Stimulated activated CD8-positive, alpha-beta memory T cell treated with anti-CD3 and anti-CD28 coated beads, Interleukin-7, amount 100 ng/mL, for 1 hour (primary cell): ENCODE measurements at places on chromosomes 13 and 19.

GRCh38 chr13:40676007-40676406 is 9.6 kb upstream of the FOXO1 start:
- DNase-seq = no peak

- no peak for DNase-seq
These were observed at the start of gene CD22 for GRCh38 chr19:35328851-35329285. Gene CD22 (plus strand): TSS chr19:35329187. CDS start chr19:35332041, 2,854 bp downstream.

GRCh38 chr13:108609353-108609752 is 20.1 kb upstream of the MYO16 start:
- DNase-seq = no peak

DNA sequence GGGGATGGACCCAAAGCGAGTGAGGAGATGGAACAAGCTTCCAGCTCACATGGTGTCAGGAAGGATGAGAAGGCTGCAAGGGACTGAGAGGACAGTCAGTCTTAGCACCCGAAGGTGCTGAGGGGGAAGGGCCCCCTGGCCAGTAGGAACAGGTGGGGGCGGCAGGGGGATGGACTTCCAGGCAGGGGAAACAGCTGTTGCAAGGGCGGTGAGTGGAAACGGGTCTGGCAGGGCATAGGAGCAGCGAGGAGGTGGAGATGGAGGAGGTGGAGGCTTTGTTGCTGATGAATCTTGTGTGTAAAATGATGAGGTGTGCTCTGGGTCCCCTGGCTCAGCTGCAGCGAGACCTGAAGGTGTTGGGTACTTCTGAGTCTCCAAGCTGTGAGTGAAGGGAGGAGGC is 1.2 kb downstream of the MAP1S start:
- no peak for DNase-seq

- DNase-seq = no peak
These were observed 249.2 kb downstream of the ZNF536 start for GRCh38 chr19:30621326-30621920.

DNA sequence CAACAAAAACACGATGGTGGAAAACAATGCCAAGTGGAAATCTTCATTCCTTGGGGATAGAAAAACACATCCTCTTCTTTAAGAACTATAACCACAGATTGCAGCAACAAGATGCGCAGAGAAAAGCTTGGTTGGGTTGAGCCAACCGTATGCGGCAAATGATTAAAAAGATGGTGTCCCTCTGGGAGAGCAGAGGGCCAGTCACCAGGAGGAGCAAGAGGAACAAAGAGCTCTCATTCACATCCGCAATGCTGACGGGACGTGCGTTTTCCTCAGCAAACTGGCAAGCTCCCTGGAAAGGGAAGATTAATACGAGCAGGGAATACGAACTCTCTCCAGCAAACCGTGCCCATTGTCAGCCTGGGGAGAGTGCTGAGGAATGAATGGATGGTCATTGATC is 141.6 kb downstream of the KATNAL1 start:
- DNase-seq = no peak

DNA sequence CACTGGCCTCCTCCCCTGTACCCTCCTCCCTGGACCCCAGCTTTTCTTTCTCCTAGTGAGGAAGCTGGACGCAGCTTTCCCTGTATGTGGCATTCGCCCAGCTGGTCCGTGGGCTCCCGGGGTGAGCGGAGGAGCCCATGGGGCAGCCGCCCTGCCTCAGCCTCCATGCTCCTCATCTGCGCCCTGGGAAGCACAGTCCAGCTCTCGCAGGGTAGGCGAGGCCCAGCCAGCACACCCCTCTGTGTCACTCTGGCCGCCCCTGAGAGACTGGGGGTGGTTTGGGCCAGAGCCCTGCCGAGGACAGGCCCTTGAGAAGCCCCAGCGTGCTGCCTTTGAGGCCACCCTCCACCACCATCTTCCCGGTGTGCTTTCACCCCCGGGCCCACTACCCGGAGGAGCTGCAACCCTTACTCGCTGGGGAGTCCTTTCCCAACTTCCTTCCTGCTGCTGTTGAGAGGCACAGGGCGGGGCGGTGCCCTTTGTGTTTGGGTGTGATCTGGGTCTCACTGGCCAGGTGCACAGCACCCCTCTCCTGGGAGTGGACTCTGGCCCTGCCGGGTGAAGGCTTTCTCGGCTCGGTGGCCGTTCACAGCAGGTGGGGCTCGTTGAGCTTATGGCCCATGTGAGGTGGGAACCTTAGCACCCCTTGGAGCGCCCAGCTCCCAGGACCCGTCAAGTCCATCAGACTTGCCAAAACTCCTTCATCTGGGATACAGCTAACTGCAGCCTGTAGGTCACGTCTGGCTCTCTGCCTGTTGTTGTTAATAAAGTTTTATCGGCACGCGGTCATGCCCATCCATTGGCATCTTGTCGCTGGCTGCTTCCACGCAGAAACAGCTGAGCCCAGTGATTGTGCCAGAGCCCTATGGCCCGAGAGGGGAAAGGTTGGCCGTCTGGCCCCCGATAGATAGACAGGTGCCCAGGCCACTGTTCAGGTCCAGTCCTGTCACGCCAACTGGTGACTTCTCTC is 3.2 kb downstream of the NCLN start:
- no peak for DNase-seq

DNA sequence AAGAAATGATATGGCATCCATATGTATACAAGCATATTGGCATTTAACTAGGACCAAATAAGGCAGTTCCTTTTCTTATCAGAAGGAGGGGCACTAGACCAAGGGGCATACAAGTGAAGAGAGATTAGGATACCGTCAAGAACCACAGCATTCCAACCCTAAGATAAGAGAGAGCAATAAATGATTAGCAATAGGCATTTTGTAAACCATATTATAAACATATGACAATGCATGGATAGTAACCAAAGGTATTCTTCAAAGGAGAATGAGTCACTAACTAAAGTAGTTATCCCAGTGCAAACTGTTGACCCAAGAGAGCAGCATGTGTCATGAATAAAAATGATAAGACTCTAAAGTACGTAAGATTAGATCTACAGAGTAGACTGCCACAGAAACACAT is 500.9 kb upstream of the HTR2A start:
- DNase-seq = no peak

- DNase-seq = no peak
These were observed 7.9 kb downstream of the FOSB start for GRCh38 chr19:45475537-45476291.

DNA sequence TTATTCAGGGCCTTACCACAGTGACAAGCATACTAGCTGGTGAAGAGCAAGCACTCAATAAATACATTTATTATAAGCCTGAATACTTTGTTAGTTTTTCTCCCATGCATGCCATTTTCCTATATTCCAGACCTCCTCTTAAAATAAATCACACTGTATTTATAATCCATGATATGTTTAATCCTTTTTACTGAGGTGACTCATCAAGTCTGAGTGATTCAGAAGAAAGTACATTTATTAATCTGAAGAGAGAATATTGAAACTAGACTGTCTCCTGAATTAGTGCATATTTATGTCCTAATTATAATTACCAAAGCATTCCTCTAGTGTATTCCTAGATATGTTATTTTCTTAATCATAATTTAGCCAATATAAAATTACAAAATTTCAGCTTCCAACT is 323.3 kb downstream of the NALCN start:
- no peak for DNase-seq

DNA sequence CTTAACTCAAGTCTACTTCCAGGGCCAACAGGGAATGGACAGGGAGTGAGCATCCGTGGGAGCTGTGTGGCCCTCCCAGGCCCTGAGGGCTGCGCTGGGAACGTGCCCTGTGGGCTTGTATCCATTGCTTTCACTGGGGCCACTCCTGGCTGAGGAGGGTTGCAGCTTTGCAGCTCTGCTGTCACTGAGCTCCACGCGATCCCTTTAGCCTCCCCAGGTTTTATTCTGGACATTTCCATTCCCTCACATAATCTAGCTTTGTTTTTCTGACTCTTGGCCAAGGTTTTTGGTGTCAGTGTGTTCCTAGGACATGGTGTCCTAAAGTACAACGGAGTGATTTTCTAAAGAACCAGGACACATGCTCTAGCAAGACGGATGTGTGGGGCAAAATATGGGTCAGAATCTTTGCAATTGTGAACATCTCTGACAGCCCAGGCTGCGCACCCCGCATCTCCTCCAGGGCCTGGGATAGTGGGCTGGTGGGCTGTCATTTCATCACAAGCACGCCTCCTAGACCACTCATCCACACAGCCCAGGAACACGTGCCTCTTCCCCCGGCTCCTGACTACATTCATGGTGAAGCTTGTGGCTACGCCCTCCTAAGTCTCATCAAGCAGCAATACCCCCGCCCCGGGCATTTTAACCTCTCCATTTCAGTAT is 28.0 kb downstream of the GGACT start:
- no peak for DNase-seq

- DNase-seq = no peak
These were observed 486.8 kb downstream of the DACH1 start for GRCh38 chr13:71380191-71380590.

- no peak for DNase-seq
These were observed 12.1 kb downstream of the ZBTB7A start for GRCh38 chr19:4054441-4055208.

DNA sequence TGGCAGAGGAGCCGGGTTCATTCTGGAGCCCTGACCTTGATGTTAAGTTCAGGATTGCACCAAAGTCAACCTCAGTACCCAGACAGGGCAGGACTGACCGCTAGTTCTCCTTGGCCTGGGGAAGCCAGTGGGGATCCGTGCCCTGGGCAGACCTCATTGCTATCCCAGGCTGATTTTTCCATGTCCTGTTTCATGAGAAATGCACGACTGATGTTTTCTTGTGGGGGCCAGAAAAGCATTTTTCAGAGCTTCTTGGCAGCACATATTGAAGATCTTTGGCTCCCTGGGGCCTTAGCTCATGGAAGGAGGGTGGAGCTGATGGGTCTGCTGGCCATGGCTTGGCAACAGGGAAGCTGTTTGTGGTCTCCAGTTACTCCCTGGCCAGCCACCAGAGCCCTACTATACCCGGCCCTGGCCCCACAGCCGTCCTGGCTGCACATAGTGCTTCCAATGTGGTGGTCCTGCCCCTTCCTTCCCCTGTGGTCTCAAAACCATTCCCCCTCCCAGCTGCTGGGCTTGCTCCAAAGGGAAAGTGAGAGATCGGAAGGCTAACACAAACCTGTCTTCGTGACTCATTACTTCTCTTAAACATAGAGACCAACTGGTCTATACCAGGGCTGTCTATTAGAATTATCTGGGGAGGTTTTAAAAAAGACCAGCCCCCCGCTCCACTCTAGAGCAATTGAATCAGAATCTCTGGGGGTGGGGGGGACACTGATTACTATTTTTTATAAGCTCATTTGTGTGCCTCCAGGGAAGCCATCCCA is 11.2 kb downstream of the IL17D start:
- DNase-seq = no peak

DNA sequence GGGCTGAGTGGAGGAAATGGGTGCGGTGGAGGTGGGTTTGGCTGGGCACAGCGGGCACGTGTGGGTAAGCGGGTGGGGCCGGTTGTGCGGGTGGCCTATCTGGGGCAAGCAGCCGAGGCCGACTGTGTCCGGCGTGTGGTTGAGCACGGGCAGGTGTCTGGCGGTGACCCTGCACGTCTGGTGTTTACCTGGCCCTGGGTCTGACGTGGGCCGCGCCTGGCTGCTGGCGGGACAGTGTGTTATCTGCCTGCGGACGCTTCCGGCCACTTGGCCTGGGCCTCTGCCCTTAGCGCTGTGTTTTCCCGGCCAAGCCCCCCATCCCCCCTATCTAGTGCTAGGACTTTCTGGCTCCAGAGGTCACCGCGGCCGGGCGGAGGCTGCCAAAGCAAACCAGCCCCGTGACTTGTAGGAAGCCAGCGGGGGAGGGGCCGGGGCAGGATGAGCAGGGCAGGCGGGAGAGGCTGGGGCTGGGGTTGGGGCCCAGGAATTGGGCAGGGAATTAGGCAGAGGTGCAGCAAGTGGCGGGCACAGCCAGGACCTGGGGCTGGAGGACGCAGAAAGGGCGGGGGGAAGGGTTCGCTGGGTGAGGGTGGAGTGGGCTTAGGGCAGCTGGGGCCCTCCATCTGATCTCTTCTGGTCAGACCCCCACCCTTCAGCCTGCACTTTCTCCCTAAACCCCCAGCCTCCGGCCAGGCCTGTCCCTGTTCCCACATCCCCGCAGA is 534 bp upstream of the HPN start:
- no peak for DNase-seq

GRCh38 chr13:33494596-33495204 is 209.1 kb upstream of the STARD13 start:
- no peak for DNase-seq

GRCh38 chr19:22144394-22144793 is 52.4 kb downstream of the ZNF676 start:
- DNase-seq = no peak

DNA sequence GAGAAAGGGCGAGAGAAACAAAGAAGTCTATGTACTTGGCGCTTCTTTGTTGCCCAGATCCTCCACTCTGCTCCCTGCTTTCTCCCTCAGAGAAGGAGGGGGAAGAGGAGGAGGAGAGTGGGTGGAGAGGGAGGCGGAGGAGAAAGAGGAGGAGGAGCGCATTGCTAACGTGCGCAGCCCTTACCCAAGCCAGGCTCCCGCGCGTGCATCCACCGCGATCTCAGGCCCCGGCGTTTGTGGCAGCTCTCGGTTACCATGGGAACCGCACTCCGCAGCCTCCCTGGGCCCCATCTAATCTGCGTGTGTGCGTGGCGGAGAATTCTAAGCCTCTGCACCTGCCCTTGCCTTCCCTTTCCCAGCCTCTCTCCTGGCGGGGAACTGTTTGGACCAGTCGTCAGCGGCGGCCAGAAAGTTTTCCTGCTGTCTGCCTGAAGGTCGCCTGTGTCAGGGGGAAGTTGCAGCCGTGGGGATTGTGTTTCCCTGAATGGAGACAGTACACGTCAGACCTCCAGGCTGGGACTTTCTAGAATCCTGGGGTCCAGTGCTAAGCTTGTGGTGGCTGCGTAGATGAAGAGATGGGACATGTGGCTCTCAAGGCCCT is at the start of gene ERICH6B:
Gene ERICH6B, minus strand, starts transcription at position 239 of the 601 bp plus-strand sequence. CDS start 18,734 bp downstream, outside the sequence.
- DNase-seq = no peak

- peak; percentile 31 for DNase-seq
These were observed 2.3 kb upstream of the EML2 start for GRCh38 chr19:45641274-45642105.

DNA sequence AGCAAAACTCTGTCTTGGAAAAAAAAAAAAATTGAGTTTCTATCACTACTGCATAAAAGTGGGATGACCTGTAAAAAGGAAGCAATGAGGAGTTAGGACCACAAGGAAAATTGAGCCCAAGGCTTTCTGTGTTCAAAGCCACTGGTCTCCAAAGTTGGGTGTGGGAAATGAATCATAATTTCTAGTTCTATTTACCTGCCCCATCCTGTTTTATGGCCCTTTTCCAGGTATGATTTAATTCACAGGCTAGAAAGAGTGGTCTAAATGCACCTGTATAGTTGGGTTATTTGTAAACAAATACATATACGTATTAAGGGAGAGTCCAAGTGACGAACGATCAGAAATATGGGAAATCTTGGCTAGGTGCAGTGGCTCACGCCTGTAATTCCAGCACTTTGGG is 5.9 kb upstream of the DCAF15 start:
- no peak for DNase-seq

DNA sequence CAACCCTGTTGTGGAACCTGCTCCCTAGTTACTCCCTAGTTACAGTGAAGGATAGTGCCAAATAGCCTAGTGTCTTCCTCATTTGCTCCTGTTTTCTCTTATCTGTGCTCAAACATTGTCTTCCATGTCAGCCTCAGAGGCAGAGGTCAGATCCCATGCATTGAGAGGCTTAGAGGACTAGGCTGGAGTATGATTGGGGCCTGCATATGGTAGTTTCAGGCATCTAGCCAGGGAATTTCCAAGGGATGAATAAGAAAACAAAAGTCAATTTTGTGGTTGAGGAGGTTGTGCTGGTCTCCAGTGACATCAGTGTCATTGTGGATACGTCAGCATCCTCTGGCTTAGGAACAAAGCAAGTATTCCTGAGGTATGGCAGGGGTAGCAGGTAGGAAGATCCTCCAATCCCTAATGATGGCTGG is 9.4 kb downstream of the ZNF546 start:
- no peak for DNase-seq

GRCh38 chr13:99967498-99967868 is 4.1 kb downstream of the ZIC5 start:
- DNase-seq = no peak
